ENCODE measurements at places on chromosomes 6 and 20.
A peak's percentile ranks its signal among the peaks of the same experiment; 100 is the strongest.

DNA sequence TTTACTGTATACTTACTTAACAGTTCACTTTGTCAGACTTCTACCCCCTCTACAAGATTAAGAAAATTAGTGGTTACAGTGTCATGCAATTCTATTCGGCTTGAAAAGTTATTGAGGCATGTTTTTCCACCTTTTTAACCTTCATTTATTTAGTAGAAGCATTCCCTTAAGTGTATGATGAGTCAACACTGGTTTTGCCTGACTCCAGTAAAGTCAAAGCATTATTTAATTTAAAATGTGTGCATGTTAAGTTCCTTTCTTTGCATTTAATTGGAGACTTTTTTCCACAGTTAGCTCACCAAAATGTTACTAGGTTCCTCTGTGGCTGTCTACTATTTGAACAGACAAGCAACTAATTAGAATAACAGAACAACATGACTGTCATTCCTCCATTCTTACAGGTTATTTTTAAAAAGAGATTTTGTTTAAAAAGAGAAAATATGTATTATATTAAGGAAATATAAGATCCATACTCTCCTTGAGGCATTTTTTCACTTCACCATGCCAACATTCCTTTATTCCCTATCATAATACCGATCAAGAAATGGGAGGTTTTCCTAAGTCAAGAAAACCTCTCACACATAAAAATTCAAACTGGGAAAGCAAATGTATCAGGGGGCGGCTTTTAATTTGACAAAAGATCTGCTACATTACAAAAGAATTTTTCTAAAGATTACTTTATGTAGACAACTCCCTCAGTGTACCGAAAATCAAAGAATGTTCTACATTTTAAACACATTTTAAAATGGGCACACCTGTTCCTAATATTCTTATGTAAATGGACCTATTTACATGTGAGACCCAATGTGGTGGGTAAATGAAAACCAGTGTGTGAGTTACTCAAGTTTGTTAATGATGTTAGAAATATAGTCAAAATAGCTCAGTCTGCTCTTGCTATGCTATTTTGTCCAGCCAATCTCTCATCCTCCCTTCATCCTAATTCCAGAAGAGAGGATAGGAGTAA is 361.2 kb downstream of the UTRN start:
- no peak for DNase-seq

DNA sequence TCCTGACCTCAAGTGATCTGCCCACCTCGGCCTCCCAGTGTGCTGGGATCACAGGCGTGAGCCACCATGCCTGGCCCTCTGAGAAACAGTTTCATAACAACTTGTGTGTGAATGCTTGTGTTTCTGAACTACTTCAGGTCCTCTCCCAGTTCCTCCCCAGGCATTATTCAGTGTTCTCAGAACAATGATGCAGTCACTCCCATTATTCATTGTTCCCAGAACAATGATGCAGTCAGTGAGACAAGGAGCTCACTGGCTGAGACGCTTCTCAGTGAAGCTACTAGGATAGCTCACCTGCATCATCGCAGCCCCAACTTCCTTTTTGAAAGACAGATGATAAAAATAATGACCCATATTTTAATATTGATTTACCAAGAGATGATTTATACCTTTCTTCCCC is 71.5 kb downstream of the NDUFAF5 start:
- no peak for DNase-seq

DNA sequence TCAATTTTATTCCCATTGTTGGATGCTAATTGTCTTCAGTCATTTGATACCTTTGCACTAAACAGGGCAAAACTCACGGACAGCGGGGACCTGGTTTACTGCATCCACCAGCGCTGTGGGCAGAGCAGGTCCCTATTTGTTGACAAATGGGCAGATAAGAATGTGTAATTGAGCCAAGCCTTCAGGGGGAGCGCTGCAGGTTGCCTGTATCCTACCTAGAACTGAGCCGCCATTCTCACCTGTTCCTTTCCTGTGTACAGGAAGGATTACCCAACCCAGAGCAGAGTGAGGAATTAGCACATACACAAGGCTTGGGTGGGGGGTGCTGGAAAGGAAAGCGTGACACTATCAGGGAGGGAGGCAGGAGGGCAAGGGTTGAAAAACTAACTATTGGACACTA is 89.1 kb upstream of the FOXA2 start:
- no peak for DNase-seq

DNA sequence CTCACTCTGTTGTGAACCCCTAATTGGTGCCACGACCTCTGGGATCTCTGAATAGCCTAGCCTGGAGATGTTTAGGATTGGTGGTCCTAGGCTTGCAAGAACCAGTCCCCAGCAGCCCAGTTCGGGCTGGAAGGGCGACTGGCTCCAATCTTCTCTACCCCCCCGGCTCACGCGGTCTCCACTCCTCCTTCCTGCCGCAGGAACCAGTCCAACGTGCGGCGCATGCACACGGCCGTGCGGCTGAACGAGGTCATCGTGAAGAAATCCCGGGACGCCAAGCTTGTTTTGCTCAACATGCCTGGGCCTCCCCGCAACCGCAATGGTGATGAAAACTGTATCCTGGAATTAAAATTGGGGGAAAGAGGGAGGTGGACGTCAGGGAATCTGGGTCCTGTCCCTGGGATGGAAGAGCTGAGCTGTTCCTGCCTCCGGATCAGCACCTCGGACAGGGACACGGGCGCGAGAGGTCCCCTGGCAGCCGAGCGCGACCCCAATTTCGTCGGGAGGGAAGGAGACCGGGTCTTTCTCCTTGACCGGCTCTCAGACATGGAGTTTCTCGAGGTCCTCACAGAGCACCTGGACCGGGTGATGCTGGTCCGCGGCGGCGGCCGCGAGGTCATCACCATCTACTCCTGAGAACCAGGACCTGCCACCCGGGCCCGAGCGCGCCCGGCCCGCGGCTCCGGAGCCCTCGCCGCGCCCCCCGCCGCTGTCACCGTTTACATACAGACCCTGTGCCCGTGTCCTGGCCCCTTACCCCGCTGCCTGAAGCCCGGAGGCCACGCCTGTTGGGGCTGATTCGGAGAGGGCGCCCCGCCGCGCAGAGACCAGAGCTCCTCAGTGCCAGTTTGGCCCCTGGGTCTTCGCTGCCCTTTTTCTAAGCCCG is 28.2 kb downstream of the SLC12A5 start:
- peak; percentile 70 for DNase-seq

DNA sequence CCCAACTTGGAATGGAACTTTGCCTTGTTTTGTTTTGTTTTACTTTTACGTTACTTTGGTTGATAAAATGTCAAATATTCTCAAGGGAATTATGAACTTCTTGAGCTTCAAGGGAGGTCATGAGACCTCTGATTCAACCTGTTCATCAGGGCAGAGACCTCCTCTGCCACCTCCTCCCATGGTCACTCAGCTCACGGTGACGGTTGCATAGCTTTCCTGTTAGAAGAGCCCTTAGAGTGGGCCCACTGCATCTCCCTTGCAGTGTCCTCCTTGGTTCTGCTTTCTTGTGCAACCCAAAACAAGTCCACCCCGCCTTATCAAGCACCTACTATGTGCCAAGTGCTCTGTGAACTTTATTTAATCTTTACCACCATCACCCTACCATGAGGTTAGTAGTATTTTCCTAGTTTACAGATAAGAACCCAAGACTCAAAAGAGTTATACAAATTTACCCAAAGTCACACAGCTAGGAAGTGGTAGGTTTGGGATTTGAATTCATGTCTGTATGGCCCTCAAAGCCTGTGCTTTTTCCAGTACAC is 15.5 kb downstream of the TM9SF4 start:
- no peak for DNase-seq

DNA sequence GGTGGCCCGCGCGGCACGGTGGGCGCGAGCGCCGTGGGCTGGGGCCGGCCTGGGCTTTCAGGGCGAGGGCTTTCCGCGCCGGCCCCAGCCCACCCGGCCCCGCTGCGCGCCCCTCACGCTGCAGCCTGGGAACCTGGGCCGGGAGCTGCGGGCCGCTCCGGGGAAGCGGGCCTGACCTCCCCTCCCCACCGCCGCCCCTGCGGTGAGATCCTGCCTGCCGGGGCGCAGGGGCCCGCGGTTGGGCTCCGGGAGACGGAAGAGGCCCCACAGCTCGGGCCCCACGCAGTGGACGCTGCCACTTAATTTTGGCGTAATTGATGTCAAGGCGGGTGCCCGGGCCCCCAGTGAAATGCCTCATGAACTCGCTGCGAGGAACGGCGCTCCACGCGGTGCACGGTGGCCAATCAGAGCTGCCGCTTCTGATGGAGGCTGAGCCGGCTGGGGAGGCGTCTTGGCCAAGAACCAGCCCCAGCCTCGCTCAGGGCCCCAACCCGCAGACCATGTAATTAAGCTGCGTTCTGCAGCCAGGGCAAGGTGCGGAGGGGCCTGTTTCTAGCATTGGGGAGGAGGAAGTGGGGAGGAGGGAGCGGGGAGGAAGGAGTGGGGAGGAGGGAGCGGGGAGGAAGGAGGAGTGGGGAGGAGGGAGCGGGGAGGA is 96.1 kb upstream of the BHLHE23 start:
- DNase-seq, result peak; percentile 80

- no peak for DNase-seq
Observed at GRCh38 chr6:16559071-16559470, 202.2 kb downstream of the ATXN1 start.

- no peak for DNase-seq
Observed at GRCh38 chr6:45532721-45533210, 155.0 kb upstream of the SUPT3H start.

GRCh38 chr6:169296170-169296569 is 42.5 kb upstream of the THBS2 start:
- DNase-seq, result no peak

GRCh38 chr6:150666071-150666470 is 66.4 kb downstream of the PLEKHG1 start:
- peak; percentile 62 for DNase-seq

DNA sequence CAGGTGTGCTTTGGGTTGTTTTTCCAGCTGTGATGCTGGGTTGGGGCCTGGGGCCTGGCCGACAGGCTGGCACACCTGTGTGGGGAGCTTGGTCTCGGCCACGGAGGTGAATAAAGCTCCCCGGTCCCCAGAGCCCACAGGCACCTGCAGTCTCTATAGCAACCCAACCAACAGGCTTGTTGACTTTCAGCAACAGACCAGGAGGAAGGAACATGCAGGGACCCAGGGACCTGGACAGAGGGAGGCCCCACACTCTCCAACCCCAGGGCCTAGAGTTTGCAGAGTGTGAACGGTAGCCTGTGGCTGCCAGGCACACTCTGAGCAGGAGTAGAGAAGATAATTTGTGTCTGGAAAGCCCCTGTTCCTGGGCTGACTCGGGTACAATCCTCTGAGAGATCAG is 14.6 kb upstream of the SYNJ2 start:
- DNase-seq, result no peak

DNA sequence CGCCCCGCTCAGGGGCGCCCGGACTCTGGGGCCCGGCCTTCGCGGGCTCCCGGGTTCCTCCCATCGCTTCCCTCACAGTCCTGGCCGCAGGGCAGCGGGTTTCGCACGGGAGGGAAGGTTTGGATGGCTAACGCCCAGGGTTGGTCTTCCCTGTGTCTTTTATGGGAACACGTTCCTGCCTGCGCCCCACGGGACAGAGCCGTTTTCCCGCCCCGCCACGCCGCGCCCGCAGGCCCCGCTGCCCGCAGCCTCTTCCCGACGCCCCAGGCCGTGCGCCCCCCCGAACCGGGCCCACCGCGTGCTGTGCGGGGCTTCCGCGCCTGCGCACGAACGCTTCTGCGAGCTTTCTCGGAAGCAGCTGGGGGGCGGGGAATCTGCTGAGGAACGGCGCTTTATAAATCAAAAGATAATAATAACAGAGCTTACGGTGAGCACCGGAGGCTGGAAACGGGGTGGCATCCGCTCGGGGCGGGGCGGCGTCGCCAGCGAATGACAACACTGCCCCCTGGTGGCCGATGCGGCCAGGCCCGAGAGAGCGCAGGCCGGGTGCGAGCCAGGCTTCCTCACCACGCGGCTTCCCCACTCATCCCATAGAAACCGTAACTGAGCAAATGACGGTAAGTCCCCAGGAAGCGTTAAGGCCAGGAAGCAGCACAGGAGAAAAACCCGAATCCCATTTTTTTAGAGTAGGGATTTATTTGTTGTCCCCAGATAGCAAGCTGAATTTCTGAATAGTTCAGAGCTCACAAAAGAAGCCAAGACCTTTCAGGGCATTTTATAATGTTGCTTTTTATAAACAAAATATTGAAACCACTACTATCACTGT is 116.4 kb downstream of the MYLK4 start:
- peak; percentile 94 for DNase-seq

DNA sequence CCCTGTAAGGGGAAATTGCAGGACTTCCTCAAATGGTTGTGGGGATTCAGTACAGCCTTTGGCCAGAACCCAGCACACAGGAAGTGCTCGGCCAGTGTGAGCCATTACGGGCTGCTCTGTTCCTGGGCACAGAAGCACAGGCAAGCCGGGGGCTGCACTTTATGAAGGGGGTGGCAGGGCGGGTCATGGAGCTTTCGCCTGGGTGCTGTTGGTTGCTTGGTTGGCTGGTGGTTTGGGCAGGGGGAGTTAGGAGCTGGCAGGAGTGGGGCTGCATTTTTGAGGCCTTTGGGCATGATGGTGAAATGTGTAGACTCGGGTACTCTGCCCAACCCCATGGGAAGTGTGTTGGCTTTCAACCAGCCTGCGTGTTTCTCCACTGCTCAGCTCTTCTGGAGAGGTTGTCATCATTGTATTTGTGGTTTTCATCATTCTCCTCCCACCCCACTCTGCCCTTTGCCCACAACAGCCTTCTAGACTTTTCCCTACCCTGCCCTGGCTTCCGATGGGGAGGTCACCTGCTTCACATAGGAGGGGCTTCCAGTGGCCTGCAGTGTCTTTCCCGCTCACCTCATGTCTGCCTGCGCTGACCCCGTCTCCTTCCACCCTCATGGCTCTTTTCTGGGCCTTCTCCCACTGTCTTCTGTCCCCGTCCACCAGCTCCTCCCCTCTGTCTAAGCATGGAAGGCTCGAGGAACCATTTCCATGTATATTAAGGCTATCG is 16.1 kb upstream of the RBM38 start:
- DNase-seq, result peak; percentile 75

DNA sequence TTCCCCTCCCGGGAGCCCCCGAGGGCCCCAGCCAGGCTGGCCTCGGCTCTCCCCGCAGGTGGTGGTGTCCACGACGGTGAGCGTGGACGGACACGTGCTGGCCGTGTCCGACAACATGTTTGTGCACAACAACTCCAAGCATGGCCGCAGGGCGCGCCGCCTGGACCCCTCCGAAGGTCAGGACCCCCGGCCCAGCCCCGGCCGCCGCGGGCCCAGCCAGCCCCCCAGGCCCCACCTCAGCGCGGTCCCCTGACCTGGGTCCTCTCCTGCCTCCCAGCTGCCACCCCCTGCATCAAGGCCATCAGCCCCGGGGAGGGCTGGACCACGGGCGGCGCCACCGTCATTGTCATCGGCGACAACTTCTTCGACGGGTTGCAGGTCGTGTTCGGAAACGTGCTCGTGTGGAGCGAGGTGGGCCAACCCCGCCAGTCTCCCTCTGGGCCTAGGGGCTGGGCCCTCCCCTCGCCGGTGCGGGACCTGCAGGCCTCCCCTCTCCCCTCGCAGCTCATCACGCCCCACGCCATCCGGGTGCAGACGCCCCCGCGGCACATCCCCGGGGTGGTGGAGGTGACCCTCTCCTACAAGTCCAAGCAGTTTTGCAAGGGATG is 51.0 kb downstream of the CPXM1 start:
- DNase-seq, result no peak
